Neuronal stem cell (in vitro differentiated cells): ENCODE measurements at places on chromosomes 6 and 20.

DNA sequence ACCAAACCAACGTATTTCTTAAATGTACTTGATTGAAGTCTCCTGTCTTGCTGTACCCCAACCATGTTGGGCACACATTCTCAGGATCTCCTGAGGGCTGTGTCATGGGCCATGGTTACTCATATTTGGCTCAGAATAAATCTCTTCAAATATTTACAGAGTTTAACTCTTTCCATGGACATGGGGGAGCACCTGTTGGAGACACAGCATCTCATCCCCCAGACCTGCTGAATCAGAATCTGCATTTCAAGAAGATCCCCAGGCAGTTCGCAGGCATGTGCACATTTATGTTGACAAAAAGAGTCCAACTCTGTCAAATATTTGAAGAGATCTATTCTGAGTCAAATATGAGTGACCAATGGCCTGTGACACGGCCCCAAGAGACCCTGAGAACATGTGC lies 24.5 kb downstream of the PIGT start:
- no peak for DNase-seq

DNA sequence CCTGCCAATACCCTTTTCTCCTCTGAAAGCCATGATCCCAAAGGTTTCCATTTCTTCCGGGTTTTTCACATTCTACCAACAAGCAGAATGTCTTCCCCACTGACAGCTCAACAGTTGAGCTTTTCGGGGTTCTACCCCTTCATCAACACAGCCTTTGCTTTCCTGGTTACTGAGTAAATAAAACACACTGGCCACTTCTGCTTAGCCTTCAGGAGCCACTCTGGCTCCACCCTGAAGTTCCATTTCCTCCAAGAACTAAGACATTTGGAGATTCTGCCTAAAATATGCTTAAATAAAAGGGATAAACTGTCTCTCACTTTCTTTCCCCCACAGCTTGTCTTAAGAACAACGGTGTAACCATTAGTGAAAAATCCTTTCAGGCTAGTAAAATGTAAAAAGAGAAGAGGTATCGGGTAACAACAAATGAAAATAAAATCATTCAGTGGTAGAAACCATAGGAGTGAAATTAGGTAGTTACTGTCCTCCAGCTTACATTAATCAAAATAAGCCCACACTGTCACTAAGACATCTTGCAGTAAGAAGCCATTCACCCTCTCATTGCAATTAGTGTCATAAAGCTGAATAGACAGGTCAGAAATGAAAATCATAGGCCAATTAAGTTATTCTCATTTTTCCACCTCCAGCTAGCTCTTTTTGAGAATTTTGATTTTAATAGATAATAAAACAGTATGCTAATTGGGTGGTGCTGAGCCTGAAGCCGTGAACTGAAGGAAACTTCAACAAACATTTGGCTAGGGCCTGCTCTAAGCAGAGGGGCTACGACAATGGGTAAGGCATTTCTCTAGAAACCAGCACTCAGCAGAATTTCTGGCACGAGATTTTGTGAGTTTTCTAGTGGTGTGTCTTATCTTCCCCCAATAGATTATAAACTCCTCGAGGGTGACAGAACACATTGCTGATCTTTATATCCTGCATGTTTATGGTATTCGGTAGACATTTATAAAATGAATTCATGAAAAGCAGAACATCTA lies 194.2 kb downstream of the KHDC1L start:
- no peak for DNase-seq

GRCh38 chr6:17714879-17715851 lies 8.4 kb upstream of the NUP153 start:
- no peak for DNase-seq

GRCh38 chr6:81621816-81622395 lies 130.6 kb downstream of the TENT5A start:
- no peak for DNase-seq

GRCh38 chr6:125787791-125788190 lies 3.0 kb upstream of the NCOA7 start:
- DNase-seq: no peak

GRCh38 chr6:149285626-149286025 lies 31.9 kb upstream of the TAB2 start:
- DNase-seq: no peak

DNA sequence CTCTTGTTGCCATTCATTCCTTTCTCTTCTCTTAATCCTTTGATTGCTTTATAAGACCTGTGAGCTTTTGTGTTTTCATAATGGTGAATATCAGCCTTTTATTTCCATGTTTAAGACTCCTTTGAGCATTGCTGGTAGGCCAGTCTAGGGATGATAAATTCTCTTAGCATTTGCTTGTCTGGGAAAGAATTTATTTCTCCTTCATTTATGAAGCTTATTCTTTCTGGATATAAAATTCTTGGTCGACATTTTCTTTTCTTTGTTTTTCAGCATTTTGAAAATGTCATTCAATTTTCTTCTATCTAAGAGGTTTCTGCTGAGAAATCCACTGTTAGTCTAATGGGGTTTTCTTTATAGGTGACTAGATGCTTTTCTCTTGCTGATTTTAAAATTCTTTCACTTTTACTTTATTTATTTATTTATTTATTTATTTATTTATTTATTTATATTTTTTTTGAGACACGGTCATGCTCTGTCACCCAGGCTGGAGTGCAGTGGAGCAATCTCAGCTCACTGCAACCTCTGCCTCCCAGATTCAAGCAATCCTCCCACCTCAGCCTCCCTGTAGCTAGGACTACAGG lies 15.0 kb downstream of the ARFGEF3 start:
- DNase-seq: no peak

DNA sequence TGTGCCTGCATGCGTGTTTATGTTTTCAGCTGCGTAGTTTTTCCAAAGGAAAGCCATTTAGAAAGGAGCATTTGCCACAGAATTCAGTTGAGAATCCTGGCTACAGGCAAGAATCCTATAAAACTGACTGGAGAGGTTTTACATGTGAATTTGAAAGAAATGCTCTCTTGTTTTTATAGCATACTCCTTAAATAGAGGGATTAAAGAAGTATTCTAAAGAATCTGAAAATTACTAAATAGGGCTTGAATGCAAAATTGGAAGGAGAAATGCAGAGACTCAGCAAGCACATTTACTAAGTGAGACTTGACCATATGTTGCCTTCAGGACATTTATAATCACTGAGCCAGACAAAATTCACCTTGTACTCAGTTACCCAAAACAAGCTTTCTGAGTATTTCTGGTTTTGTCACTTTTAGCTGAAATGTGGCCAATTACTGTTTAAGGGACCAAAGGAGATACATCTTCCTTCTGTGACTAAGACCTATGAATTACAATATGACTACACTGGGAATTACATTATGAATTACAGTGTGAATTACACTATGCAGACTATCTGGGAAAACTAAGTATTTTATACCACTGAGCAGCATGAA lies 107.4 kb upstream of the ASCC3 start:
- no peak for DNase-seq

DNA sequence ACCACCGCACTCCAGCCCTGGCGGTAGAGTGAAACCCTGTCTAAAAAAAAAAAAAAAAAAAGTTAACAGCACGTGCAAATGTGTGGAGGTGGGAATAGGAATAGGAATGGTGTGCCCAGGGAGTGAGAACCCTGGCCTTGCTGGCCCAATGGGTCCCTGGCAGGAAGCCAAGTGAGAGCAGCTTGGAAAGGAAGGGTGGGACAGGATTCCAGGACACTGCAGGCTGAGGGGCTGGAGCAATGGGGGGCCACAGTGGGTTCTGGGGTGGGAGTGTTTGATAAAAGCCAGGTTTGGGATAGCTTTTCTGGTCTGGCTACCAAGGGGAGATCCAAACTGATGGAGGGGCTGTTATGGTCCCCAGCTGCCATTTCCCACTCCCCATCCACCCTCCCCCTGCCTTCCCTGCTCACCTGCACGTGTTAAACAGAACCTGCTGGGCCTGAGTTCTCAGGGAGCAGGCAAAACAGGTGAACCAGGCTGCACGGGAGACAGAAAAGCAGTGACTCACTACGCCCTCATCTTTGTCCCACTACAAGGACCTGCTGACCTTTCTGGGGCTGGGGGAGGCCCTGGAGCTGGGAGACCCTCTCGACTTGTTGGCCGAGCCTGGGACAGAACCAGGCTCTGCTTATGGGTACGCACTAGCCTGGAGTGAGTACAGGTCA lies 3.3 kb downstream of the SUN5 start:
- DNase-seq: no peak

DNA sequence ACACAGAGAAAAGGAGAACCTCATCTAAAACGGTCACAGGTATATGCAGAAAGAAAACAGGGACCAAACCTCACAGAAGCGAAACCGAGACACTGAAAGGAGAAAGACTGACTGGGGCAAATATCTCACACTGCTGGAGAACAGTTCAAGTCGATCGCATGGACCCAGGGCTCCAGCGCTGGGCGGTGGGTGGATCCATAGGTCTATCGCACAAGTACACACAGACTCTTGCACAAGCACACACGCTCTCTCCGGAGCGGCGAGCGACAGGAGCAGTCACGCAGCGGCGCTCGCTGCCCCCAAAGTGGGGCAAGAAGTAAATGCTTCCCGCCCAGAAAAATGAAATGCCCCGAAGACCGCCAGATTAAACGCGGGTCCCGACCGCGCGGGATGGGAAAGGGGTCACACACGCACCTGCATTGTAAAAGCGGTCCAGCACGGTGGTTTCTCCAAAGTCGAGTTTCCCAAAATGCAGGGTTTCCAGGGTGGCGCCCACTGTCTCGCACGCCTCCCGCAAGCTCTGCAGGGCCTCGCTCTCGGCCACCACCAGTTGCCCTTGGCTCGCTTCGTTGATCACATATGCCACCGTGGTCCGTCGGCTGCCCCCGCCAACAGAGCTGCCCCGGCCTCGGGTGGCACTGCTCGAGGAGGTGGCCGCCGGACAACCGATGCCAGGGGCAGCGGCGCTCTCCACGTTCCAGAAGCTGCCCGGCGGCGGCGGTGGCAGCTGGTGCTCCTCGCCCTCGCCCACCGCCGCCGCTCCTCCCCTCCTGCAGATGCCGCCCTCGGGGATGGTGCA lies 782 bp downstream of the MAP3K5 start:
- peak; percentile 18 for DNase-seq

DNA sequence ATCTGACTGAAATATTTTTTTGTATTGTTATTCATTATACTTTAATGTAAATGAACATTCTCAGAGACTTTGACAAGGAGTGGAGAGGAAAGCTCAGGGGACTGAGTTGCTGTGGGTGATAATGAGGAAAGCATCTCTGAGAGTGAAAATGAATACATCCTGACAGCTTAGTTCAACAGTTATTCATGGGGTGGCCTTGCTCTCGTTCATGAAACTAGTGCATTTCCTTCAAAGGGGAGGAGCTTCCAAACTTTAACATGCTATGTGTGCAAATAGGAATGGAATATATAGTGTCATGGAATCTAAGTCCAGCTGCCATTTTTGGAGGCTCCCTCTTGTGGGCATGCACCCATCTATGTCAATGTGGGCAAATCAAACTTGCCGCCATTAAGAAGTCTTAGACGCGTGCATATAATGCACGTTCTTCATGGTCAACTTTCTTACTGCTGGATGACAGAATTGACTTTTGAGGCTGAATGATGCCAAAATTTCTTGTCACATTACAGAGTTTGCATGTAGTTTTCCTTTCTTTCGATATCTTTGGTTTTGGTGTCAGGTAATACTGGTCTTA lies 124.3 kb upstream of the TMEM170B start:
- no peak for DNase-seq
